Hindlimb muscle (tissue), 1 donor: ENCODE measurements at places on chromosomes 2 and 18. TPM values are rescaled to one million over a fixed set of nuclear protein-coding genes. Genes with fewer than 3 reads are reported as not detected.
A peak's percentile ranks its signal among the peaks of the same experiment; 100 is the strongest.

The CHRNA1 gene
- 128 TPM for polyA plus RNA-seq

The RAB27B gene
- polyA plus RNA-seq, result 0.30 TPM

- no peak for DNase-seq
Observed at GRCh38 chr2:10272464-10272863, 30.2 kb upstream of the HPCAL1 start.

DNA sequence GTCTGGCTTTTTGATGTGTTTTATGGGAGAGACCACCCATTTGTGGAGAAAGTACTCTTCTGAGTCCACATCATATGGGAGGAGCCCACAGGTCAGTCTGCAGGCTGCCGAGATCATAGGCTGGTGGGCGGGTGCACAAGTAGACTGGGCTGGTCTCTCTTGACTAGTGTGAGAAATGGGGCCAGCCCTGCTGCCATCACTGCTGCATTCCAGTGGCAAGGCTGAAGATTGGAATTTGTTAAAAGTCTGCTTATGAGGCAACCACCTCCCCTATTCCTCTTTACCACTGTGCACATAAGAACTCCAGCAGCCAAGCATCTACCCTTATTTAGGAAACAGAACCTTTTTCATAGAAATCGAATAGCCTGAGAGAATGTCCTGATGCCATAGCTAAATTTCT lies 200.7 kb downstream of the DIS3L2 start:
- no peak for DNase-seq

GRCh38 chr2:47016172-47016913 lies 100.7 kb upstream of the MCFD2 start:
- DNase-seq, result no peak

GRCh38 chr2:162175714-162176113 lies 23.7 kb upstream of the GCG start:
- no peak for DNase-seq

DNA sequence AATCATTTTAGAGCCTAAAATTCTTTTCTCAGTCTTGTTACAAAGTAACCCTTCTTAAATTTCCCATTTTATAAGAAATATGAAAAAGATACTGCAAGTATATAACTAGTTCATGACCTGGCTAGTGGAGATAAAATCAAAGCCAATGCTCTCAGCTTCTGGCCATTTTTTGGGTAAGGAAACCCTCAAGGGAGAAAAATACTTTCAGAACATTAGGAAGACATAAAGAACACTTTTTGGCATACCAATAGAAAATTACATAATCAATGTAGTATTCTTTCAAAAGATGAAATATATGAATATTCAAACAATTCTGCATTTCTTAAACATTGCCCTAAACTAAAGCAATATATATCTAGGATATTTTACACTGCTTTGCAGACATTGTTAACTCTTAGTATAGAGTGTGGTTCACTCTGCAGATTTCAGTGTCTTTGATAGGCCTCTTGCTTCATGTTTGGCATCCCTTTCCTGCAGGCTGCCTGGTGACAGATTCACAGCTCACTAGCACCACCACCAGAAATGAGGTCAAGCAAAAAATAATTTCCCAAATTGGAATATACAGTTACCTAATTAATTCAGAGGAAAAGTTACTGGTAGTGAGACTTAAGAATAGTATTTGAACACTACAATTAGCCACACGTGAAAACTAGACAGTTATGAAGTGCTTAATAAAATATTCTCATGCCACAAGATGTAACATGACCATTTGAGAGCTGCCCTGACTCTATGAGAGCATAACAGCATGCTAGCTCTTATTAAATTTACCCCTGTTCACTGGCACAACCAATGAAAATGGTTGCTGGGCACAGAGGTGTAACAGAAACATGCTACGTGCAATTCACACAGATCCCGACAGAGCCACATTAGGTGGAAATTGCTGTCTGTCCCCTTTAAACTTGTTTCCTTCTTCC lies 36.0 kb downstream of the PAIP2B start:
- peak; percentile 40 for DNase-seq
